ENCODE measurements at places on chromosomes 4 and X.
A peak's percentile ranks its signal among the peaks of the same experiment; 100 is the strongest.

GRCh38 chr4:100466501-100466900 lies 51.3 kb downstream of the EMCN start:
- no peaks in the 10 kb centered on the region for H3K36me3 ChIP-seq
- no peaks in the 10 kb centered on the region for H3K27me3 ChIP-seq
- no peak for DNase-seq
- H3K27ac ChIP-seq: no peak overlapping the region
- H3K4me1 ChIP-seq: no peaks in the 10 kb centered on the region
- H3K4me3 ChIP-seq: no peak overlapping the region

- no peak overlapping the region for H3K4me3 ChIP-seq
- H3K27me3 ChIP-seq: no peaks in the 10 kb centered on the region
- H3K27ac ChIP-seq: no peak overlapping the region
- DNase-seq: peak; percentile 88
Measured at GRCh38 chr4:126364311-126364911, 1049.7 kb downstream of the FAT4 start.

GRCh38 chrX:131841496-131842437 lies 181.3 kb upstream of the STK26 start:
- H3K4me1 ChIP-seq: peaks cover 4% of the 10 kb centered on the region
- no peaks in the 10 kb centered on the region for H3K27me3 ChIP-seq
- no peaks in the 10 kb centered on the region for H3K36me3 ChIP-seq
- peak; percentile 54 for DNase-seq
- H3K4me3 ChIP-seq: no peak overlapping the region

- no peaks in the 10 kb centered on the region for H3K36me3 ChIP-seq
- no peak overlapping the region for H3K4me3 ChIP-seq
- no peaks in the 10 kb centered on the region for H3K4me1 ChIP-seq
- peak; percentile 5 for DNase-seq
Measured at GRCh38 chr4:183362916-183363542, 40.8 kb upstream of the CLDN24 start.

DNA sequence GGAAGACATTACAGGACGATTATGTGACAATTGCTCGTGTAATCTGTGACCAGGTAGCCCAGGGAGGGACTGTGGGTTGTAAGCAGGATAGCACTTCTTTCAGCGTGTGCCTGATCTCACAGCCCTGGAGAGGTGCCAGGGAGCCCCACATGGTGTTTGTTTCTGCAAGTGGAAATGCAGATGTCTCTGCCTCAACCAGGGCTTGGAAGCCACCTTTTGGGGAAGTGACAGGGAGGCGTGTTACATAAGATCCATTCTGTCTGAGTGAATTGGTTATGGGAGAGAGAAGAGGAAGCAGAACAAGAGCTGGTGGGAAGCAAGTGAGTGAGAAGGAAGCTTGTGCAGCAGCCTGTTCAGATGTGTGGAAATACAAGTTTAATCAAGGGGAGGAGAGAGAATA lies 104.5 kb upstream of the GATB start:
- H3K4me1 ChIP-seq: no peaks in the 10 kb centered on the region
- DNase-seq: no peak
- H3K4me3 ChIP-seq: no peak overlapping the region
- peaks cover 16% of the 10 kb centered on the region for H3K27me3 ChIP-seq
- H3K36me3 ChIP-seq: no peaks in the 10 kb centered on the region

- no peak overlapping the region for H3K4me3 ChIP-seq
- DNase-seq: no peak
- H3K36me3 ChIP-seq: no peaks in the 10 kb centered on the region
- H3K27me3 ChIP-seq: no peaks in the 10 kb centered on the region
- no peaks in the 10 kb centered on the region for H3K4me1 ChIP-seq
- no peak overlapping the region for H3K27ac ChIP-seq
Measured at GRCh38 chrX:129783291-129783713, 3.6 kb downstream of the SASH3 start.

GRCh38 chr4:178881937-178882336 lies 1439.7 kb upstream of the AGA start:
- no peaks in the 10 kb centered on the region for H3K4me1 ChIP-seq
- no peak overlapping the region for H3K27ac ChIP-seq
- no peaks in the 10 kb centered on the region for H3K27me3 ChIP-seq
- no peak for DNase-seq
- no peaks in the 10 kb centered on the region for H3K36me3 ChIP-seq

DNA sequence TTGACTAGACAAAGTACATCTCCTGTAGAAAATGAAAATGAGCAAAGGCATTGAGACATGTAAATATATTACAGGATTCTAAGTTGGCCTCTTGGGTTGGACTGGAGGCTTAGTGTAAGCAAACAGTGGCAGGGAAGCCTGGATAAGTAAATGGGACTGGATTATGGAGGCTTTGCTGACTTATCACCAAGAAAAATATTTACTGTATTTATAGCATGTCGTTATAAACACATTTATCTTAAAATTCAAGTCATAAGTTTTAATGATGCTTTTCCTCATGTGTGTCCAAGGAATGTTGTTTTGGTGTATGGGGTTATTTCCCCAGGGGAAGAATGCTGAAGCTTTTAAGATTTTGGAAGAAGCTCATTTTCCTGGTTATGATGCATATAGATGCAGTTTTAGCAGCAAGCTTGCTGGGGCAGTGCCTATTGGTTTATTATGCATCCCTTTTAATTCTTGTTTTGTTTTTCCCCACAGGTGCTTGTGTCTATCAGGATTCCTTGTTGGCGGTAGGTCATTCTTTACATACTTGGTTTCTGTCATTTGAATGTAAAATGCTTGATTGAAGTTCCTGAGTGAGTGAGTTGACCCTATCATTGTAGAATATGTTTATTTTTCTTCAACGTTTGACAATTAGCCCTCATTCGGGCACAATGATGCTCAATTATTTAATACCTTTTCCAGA lies 8.5 kb downstream of the FRAS1 start:
- H3K36me3 ChIP-seq: peaks cover 4% of the 10 kb centered on the region
- no peak overlapping the region for H3K27ac ChIP-seq
- no peaks in the 10 kb centered on the region for H3K27me3 ChIP-seq
- no peaks in the 10 kb centered on the region for H3K4me1 ChIP-seq

All from mesenchymal stem cell (in vitro differentiated cells and primary cell).